Calu3 (cell line): ENCODE measurements at places on chromosomes 3 and 15. TPM values are rescaled to one million over a fixed set of nuclear protein-coding genes. Genes with fewer than 3 reads are reported as not detected.

DNA sequence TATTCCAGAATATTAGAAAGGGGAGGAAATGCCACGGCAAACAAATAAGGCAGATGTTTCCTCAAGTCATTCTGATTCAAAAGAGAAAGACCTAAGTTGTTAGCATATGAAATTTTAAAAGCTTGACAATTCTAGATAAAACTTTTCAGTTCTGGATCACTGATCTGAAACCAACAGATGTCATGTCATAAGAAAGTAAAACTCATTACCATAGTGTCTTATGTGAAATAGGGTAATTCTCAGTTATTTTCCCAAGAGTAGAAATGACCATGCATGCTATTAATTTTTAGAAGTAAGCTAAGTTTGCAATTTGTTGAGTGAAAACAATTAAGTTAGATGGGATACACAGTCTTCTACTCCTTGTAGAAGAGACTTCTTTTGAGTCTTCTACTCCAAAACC is 630.3 kb downstream of the NAALADL2 start:
- no peaks in the 10 kb centered on the region for H3K36me3 ChIP-seq
- no peak for DNase-seq
- no peak overlapping the region for H3K4me3 ChIP-seq
- H3K27me3 ChIP-seq = no peaks in the 10 kb centered on the region
- peaks cover 9% of the 10 kb centered on the region for H3K4me1 ChIP-seq

- H3K27me3 ChIP-seq = peaks cover 52% of the 10 kb centered on the region
- H3K4me3 ChIP-seq = no peak overlapping the region
- H3K27ac ChIP-seq = no peak overlapping the region
- H3K36me3 ChIP-seq = no peaks in the 10 kb centered on the region
Measured at GRCh38 chr3:34073961-34074360, 275.5 kb downstream of the PDCD6IP start.

GRCh38 chr3:57434041-57434440 is 110.1 kb downstream of the DNAH12 start:
- peak; percentile 6 for DNase-seq
- H3K27ac ChIP-seq = no peak overlapping the region
- H3K36me3 ChIP-seq = no peaks in the 10 kb centered on the region
- H3K4me3 ChIP-seq = no peak overlapping the region

DNA sequence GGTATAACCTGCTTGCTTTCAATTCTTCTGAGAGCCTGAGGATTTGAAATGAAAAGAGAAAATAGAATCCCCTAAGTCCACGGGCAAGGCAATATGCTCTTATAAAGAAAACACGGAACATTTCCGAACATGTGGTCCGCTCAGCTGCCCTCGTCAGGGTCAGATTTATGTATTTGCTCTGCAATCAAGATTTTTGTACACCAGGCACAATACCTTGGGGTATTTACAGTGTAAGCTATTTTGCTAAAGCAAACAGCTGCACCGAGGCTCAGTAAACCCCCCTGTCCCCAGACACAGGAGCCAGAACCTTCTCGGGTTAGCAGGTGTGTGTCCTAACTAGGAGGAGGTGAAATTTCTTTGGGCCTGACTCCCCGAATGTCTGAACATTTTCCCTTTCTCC is 155.8 kb upstream of the LRIG1 start:
- DNase-seq = no peak
- H3K4me3 ChIP-seq = no peak overlapping the region
- H3K27ac ChIP-seq = no peak overlapping the region
- H3K27me3 ChIP-seq = peaks cover 21% of the 10 kb centered on the region
- no peaks in the 10 kb centered on the region for H3K4me1 ChIP-seq
- H3K36me3 ChIP-seq = no peaks in the 10 kb centered on the region

DNA sequence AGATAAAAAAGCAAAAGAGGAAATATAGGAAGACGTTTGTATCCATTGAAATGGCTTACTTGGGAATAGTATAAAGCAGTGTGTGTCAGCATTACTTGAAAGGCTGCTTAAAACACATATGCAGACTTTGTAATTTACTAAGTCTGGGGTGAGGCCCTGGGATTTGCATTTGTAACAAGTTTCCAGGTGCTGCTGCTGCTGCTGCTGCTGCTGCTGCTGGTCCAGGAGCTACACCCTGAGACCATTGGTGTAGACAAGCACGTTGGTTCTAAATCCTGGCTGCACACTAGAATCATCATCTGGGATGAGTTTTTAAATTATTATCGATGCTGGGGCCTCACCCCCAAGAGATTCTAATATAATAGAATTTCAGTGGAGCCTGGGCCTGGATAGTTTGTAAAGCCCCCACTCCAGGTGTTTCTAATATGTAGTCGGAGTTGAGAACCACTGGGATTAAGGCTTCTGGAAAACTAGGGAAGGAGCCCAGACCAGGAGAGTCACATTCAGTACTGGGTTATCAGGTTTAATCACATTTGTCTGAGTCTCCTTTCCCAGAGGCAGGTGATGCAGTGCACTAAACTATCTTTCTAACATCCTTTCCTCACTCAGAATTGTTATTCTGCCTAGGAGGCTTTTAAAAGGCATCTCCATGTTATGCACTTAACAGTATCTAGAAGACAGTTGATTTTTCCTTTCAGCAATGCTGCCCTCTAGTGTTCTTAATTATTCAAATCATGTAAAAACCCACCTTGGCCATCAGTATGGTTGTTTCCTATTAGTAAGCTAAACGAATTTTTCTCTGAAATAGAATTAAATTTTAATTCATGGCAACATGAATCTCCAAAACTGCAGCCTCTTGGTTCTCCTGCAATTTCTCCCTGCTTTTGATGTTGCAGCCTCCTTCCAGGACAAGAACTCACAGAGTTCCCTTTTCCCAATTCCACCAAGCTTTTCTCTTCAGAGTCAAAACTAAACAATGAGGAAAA is 45.4 kb downstream of the SSR3 start:
- no peaks in the 10 kb centered on the region for H3K36me3 ChIP-seq
- no peaks in the 10 kb centered on the region for H3K4me1 ChIP-seq
- no peak overlapping the region for H3K27ac ChIP-seq
- peak; percentile 22 for DNase-seq
- no peak overlapping the region for H3K4me3 ChIP-seq

DNA sequence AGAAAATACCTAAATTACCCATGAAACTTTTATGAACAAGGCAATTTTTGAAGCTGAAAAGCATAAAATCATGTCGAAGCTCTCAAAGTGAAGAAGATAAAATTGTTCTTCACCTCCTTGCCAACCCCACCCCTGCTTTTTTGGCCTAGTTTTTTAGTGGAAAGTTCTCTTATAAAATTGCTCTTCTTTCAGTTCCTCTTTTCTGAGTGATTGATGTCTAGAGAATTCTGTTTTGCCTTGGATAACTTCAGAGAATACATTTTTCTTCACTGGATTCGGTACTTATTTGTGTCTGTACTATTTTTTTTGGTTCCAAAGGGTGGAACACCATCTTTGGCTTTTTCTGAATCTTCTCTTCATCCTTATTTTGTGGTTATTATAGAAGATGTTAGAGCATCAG is 25.0 kb upstream of the PYDC2 start:
- H3K27ac ChIP-seq = no peak overlapping the region
- no peak for DNase-seq
- H3K36me3 ChIP-seq = no peaks in the 10 kb centered on the region
- H3K27me3 ChIP-seq = no peaks in the 10 kb centered on the region

Gene HRH1
- 9.1 and 9.6 TPM in 2 replicates for total RNA-seq

DNA sequence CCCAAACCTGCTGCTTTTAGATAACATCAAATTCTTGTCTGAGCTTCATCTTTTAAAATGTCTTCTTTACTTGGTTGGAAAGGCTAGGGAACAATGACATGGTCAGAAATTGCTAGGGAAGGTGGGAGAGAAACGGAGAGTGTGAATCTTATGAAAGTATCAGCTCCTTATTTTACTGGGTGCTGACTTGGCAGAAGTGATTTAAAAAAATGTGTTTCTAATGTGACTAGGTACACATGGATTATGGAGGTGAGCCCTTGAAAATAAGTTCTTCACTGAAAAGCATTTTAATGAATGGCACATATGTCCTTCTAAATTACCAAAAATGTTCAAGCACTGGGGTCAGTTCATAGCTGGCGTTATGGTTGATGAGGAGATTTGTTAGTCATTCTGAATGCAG is 54.0 kb upstream of the PPARG start:
- no peak overlapping the region for H3K4me3 ChIP-seq
- no peak for DNase-seq
- H3K27me3 ChIP-seq = no peaks in the 10 kb centered on the region
- no peak overlapping the region for H3K27ac ChIP-seq
- no peaks in the 10 kb centered on the region for H3K36me3 ChIP-seq

Gene SNRK
- total RNA-seq = 21.0 and 21.8 TPM in 2 replicates

Gene OCA2
- not detected in 2 replicates for total RNA-seq

GRCh38 chr15:37135225-37135624 is 34.9 kb upstream of the MEIS2 start:
- no peaks in the 10 kb centered on the region for H3K4me1 ChIP-seq
- H3K4me3 ChIP-seq = no peak overlapping the region
- no peaks in the 10 kb centered on the region for H3K27me3 ChIP-seq
- DNase-seq = no peak
- H3K27ac ChIP-seq = no peak overlapping the region

Gene GHSR
- not detected in 2 replicates for total RNA-seq

Gene PTX3
- 1.8 and 2.9 TPM in 2 replicates for total RNA-seq

Gene PTPN23
- 49.7 and 57.6 TPM in 2 replicates for total RNA-seq
